CD4-positive, alpha-beta T cell treated with Interleukin-10 for 1 hour (primary cell): ENCODE measurements at places on chromosomes 2 and 18.

- no peak for DNase-seq
These were observed 322.1 kb upstream of the CHAC2 start for GRCh38 chr2:53445383-53446070.

DNA sequence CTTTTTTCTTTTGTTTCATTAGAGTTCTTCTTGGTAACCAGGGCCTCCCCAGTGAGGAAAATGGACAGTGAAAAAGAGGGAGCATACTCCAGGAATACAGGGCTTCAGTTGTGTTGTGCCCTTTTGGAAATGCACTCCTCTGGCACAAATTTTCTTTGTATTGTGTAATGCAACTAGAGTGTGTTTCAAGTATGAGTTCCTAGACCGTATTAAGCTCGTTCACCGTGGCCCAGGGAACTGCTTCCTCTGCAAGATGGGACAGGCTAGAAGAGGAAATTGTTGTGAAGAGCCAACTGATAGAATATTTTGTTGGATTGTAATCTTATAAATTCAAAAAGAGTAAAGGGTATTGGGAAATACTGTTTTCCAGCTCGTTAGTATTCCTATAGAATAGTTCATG is 137.2 kb upstream of the TTC39C start:
- DNase-seq, result no peak

DNA sequence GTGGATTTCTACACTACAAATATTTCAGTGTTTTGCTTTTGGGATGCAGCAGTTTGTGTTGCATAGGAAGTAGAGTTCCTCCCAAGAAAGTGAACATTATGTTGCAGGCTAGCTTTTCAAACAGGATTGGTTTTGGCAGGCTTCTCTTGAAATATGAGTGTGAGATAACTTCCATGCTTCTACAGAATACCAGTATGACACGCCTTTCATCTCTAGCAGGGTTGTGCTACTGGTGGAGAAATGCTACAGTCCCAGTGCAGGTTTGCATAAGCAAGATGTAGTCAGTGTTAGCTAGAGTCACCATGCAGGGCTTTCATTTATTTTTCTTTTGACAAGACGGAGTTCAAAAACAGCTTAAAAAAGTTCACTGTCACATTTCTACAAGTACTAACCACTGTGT is 17.1 kb upstream of the CAVIN2 start:
- DNase-seq, result no peak

- no peak for DNase-seq
These were observed 222.0 kb downstream of the ZNF516 start for GRCh38 chr18:76273036-76273545.

GRCh38 chr18:46397174-46397573 is 259.8 kb downstream of the LOXHD1 start:
- DNase-seq, result no peak

GRCh38 chr2:27042985-27043634 is 8.4 kb upstream of the AGBL5 start:
- no peak for DNase-seq

- no peak for DNase-seq
These were observed 71.8 kb downstream of the FMNL2 start for GRCh38 chr2:152406836-152407161.

- no peak for DNase-seq
These were observed 3.7 kb upstream of the NRP2 start for GRCh38 chr2:205678541-205679142.

- DNase-seq, result no peak
These were observed 6.2 kb downstream of the HAUS1 start for GRCh38 chr18:46110406-46110805.

DNA sequence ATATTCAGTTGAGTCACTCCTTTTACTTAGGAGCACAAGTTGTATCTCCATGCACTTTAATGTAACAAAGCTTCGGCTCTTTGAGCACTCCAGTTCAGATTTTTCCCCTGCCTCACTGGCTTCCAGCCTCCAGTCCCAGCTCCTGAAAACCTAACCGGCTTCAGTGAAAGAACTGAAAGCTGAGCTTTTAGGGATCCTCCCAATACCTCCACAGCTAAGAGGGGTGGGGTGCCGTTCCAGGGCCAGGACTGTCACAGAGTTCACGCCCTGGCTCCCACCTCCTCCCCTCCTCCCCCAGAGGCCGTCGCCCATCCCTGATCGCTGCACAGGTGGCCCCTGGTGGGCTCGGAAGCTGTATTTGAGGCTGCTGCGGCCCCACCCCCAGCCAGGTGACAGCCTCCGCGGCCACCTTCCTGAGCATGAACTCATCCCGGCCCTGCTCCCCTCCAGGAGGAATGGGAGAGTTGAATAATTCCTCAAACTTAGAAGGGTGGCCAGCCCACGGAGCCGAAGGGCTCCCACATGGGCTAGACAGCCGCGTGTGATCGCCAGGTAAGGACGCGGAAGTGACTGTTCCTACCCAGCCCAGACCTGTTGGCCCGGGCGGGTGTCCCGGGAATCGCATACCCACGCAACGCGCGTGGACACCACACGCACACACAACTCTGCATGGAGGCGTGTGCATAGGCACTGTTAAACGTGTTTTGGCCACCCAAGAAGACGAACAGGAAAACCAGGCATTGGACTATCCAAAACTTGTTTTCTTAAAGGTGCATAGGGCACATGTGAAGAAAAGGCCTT is 1.8 kb downstream of the MYO5B start:
- no peak for DNase-seq

- DNase-seq, result no peak
These were observed 76.7 kb upstream of the DTNA start for GRCh38 chr18:34633368-34633767.

- no peak for DNase-seq
These were observed 17.0 kb upstream of the RBMS1 start for GRCh38 chr2:160510617-160511016.

DNA sequence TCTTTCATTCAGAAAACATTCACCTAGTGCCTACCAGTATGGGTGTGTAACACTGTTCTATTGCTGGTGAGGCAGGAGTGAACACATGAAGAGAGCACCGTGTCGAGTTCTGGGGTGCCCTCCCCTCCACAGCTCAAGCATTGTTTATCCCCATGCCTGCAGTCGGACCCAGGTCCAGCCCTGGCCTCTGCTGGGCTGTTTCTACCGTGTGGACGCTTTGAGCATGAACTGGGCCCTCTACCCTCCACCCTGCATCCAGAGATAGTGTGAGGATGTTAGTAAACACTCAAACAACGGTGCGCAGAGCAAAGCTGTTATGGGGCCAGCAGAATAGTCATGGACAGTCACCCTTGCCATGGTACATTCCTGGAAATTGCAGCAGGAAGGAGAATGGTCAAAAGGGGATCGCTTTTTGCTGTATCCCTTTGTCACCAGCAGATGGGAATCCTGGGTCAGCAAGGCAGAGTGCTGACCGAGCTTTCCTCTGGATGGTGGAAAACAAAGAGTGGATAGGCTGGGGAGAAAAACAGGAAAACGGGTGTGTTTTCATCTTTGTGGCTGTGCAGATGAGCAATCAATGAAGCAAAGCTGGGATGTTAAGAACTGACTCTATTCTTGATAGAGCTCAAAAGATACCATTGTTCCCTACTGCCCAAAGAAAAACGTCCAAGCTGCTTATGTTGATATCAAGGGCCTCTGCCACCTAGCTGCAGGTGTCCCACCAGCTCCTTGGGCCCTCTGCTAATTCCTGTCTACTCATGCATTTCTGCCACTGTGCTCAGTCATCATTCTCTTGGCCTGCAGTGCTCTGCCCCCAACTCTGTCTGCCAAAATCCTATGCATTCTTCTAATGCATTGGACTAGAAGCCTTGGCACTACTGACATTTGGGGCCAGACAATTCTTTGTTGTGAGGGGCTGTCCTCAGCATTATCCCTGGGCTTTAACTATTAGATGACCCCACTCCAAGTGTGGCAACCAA is 38.7 kb downstream of the REEP1 start:
- DNase-seq, result no peak
